HCT116 (cell line): ENCODE measurements at places on chromosomes 7 and 10. TPM values are rescaled to one million over a fixed set of nuclear protein-coding genes. Genes with fewer than 3 reads are reported as not detected.

Gene ELN
- total RNA-seq, result 0.17 TPM

Gene ANKRD7
- total RNA-seq, result not detected

Gene RBM20
- total RNA-seq, result 2.0 TPM

Gene AKR1D1
- total RNA-seq, result 0.10 TPM

Gene TMEM270
- 1.1 TPM for total RNA-seq

Gene STEAP1B
- total RNA-seq, result 0.27 TPM

Gene UCN3
- total RNA-seq, result not detected

Gene ABCB4
- not detected for total RNA-seq

Gene SH3PXD2A
- 8.7 TPM for total RNA-seq
